ENCODE measurements at places on chromosomes 2 and 18.

DNA sequence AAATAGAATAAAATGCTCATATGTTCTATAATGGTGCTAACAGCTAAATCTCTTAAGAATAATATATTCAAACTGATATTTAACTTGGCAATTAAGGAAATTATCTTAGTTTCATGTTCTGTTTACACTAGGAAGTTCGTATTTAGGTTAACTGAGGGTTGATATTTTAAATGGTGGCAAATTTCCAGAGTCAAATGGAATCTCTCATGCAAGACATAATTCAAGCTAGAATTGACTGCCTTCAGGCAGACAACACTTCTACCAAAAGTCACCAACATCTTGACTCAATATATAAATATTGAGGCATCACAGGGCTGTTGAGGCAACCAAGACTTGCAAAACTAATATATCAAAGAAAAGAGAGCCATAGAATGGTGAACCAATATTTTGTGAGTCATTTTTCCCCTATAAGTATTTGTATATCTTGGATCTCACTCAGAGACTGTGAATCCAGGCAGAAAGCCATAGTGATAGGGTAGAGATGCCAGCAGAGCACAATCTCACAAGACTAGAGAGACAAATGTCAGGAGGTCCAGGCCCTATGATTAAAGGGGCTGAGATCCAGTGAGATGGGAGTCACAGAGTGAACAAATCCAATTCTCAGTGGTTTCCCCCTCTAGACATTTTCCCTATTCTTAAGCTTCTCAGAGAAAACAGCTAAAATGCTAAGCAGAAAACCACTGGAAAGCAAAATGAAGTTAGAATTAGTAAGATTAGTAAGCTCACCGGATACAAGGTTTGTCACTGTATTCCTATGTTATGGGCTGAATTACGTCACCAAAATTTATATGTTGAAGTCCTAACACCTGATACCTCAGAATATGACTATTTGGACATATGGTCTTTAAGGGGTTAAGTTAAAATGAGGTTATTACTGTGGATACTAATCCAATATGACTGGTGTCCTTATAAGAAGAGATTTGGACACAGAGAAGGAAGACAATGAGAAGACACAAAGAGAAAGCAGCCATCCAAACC, 358.2 kb upstream of the UBE2E3 start:
- no peak for DNase-seq

GRCh38 chr2:63651356-63651755, 62.6 kb downstream of the MDH1 start:
- DNase-seq = no peak

- no peak for DNase-seq
Measured at GRCh38 chr18:22074282-22075070, 94.9 kb upstream of the GATA6 start.

- DNase-seq = no peak
Measured at GRCh38 chr2:186302263-186302662, 183.8 kb upstream of the ZC3H15 start.

DNA sequence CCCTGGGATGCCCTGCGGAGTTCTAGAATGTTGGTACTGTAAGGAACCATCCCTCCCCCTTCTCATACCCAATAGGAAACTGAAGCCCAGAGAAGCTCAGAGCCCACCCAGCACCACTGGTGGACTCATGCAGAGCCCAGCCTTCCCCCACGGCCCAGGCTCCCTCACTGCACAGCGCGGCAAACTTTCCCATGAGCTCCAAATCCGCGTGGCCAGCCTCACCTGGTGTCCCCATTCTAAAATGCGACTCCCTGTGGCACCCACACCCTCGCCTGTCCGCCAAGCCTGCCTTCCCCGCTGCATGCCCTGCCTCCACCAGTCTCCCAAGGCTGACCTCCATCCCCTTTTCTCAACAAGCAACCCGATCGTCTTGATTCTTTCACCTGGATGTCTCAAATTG, 51.1 kb downstream of the PTGR3 start:
- no peak for DNase-seq

- DNase-seq = peak; percentile 55
Measured at GRCh38 chr2:46776687-46777327, 138.8 kb downstream of the MCFD2 start.

GRCh38 chr2:238203973-238204683, 633 bp upstream of the ILKAP start:
- peak; percentile 55 for DNase-seq

DNA sequence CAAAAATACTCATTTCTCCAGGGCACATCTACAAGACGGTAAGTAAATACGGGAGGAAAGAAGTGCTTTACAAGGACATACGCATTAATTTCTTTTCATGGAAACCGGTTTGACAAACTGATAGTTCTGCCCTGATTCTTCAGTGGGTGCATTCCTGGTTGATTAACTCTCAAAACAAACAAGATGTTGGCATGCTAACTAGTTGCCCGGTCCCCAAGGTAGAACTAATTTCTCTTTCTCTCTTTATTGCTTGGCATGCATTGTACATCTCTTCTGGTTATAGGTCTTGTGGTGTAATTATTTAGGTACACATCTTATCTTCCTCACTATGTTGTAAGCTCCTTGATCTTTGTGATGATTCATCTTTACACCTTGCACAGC, 46.9 kb upstream of the SPATS2L start:
- DNase-seq = no peak

DNA sequence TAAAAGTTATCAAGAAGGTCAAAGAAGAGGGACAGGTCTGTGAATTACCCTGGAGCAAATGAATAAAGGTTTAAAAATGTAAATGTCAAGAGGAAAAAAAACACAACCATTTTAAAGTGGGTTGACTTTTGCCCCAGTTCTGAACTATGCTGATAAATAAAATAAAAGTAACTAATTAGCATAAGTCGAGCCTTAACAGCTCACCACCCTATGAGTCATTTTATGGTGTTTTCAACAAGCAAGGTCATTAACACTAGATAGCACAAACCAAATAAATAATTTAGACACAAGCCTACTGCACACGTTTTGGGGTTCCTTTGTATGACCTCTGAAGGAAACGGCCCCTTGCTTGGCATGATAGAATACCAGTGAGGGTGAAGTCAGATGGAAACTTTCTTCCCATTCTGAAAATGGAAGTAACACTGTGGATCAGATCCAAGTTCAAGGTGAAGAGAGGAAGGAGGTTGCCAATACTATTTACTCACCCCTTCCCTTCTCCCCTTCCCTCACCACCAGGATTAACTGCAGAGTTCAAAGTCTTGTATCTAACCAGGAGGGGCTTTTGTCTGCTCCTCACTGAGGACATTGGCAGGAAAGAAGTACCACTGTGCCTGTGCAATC, 380.0 kb upstream of the ACVR2A start:
- no peak for DNase-seq

DNA sequence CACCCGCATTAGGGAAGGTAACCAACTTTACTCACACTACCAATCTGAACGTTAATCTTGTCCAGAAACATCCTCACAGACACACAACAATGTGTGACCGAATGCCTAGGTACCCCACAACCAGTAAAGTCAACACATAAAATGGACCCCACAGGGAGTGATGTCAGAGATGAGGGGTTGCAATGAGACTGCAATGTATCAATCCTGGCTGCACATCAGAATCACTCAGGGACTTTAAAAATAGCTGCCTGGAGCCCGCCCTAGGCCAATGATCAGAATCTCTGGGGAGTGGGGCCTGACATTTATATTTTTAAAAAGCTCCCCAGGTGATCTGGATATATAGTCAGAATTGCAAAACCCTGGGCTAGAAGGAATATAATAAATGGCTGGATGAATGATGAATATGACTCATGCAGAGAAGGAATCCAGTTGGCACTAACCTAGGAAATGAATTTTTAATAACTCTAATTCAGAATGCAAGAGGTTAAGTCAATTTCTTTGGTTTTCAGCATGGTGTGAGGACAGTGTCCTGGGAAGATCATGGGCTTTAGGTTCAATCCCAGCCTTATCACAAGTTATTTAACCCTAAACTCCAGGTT, 92.8 kb downstream of the COLEC12 start:
- no peak for DNase-seq

DNA sequence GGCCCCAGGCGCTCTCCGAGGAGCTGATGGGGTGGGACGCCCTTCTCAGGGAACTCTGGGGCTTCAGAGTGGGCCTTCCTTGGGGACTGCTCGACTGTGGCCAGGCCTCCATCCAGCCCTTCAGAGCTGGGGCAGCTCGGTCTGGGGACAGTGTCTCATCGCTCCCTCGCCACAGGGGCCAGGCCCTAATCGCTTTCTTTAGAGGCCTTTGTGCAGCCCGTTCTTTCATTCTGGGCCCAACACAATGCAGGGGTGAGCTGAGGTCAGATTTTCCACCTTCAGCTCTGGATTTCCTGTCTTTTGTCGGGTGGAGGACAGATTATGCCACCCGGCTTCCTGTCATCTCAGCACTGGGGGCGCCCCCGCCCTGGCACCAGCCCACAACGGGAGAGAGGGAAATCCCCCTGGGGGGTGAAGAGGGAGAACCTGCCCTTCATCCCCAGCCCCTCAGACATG, 25.2 kb downstream of the MYCN start:
- peak; percentile 68 for DNase-seq

DNA sequence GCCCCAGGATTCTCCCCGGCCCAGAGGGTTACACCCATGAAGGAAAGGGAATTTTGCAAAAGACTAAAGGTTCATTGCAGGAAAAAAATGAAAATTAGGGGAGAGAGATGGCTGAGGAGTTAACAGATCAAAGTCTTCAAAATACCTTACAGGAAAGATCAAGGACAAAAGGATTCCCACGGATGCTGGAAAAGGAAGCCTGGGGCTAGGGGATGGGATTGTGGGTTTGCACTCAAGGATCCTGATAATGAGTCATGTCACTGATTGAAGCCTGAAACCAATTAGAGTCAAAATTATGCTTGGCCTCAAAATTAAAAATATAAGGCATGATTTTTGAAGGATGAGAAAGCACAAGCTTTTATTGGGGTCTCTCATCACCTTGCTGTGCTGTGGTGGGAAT, 32.6 kb upstream of the COPS8 start:
- no peak for DNase-seq

DNA sequence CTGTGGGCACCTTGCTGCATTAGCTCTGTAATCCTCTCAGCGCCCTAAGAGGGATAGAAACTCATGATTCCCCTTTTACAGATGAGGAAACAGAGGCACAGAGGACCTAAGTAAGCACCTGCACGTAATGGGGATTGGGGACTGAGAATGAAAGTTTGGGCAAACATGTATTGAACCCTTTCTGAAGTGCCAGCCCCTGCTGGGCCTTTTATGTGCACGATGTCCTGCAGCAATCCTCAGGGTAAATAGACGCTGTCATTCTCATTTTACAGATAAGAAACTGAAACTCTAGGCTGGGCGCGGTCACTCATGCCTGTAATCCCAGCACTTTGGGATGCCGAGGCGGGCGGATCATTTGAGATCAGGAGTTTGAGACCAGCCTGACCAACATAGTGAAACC, 117.4 kb downstream of the STPG4 start:
- no peak for DNase-seq

GRCh38 chr2:28425464-28425835, 32.8 kb downstream of the FOSL2 start:
- no peak for DNase-seq

- DNase-seq = no peak
Measured at GRCh38 chr2:120902592-120902991, 166.9 kb downstream of the GLI2 start.

DNA sequence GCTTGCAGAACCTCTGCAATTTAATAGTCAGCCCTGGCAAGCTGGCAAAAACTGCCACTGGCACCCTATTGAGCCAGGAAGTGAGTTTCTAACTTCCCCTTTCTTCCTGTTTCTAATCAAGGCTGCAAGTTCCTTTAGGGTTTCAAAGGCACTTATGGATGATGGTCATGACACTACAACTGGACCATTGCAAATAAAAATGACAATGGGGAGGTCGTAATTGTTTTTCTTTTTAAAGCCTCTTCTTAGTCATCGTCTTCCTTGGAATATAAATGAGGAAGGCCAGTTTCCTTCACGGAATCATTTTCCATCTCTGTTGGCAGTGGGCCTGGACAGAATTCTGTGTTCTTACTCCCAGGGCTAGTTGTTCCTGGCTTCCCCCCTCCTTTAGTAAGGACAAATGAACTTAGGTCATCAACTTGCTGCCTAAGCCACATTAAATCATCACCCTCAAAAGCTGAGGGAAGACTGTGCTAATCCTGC, 35.8 kb downstream of the SH3RF3 start:
- DNase-seq = no peak

DNA sequence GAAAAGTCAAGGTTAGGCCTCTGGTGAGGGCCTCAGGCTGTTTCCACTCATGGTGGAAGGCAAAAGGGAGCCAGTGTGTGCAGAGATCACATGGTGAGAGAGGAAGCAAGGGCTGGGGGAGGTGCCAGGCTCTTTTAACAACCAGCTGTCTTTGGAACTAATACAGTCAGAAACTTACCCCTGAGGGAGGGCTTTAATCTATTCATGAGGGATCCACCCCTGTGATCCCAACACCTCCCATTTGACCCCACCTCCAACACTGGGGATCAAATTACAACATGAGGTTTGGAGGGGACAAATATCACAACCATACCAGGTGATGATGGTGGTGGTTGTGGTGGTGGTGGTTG, 10.9 kb downstream of the POLI start:
- DNase-seq = no peak

DNA sequence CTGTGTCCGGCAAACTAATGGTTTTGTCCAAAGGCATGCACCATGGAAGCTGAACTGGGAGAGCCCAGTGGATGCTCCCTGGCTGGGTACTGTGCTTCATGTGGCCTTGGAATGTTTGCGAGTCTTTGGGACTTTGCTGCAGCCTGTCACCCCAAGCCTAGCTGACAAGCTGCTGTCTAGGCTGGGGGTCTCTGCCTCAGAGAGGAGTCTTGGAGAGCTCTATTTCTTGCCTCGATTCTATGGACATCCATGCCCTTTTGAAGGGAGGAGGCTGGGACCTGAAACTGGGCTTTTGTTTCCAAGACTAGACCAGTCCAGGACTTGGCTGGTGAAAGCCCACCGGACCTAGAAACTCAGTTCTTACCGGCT, 1.7 kb downstream of the MARS2 start:
- no peak for DNase-seq

DNA sequence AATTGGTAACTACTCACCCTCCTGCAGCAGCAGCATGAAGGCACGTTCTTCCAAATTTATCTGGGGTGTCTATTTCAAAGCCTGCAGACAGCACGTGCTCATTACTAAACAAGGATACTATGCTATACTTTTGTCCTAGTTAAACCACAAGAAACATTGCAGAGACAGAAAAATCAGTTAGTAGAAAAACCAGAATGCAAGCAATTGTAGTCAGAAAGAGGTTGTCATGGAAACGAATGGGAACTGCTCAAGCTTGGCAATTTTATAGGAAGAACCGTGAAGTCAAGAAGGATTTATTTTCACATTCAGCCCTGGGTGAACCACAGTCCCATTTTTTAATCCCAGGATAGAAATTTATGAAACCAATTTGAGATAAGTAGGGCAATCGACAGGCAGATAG, 162.2 kb upstream of the PGAP1 start:
- DNase-seq = no peak

DNA sequence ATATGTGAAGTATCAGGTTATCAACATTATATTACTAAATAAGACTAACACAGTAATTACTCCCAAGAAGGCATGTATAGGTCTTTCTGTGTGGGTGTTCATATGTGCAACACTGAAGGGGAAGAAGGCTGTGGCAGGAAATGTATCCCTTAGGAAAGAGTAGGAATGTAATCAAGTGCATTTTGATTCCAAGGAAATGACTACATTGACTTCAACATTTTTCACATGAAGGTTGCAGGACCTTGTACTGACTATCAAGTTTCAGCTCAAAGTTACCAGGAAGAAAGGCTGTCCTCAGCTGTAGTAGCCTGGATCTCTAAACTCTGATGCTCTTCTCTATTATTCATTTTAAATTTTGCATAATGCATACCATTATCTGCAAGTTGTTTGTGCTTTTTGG, 680.8 kb downstream of the NYAP2 start:
- DNase-seq = no peak
